A549 (cell line): ENCODE measurements at places on chromosomes 5 and 9. TPM values are rescaled to one million over a fixed set of nuclear protein-coding genes. Genes with fewer than 3 reads are reported as not detected.

Gene LCN12
- polyA plus RNA-seq, result 2.8 to 3.6 TPM (median 3.0 TPM) in 3 replicates

DNA sequence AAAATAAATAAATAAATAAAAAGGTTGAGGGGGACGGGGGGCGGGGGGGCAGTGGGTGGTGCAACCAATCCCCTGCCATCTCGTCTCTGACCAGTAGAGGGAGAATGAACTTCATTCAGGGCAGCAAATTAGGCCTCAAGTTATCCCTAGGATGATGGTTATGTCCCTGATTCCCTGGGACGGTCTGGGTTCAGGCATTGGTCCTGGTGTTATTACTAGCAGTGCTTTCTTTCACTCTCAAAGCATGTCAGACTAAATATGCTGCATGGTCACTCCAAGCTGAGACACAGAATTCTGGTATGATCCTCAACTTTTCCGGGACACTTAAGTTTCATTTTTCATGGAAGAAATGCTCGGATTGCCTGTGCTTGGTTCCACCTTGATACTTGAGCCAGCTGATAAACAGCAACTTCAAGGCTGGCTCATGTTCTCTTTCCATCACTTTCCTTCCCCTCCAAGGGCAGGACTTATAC lies 59.4 kb downstream of the DAP start:
- peak; percentile 46 for DNase-seq

- no peak for DNase-seq
These were observed 12.3 kb downstream of the TLE4 start for GRCh38 chr9:79583952-79584654.

- DNase-seq, result no peak
These were observed 4.2 kb downstream of the NIPBL start for GRCh38 chr5:36880761-36881160.

- DNase-seq, result no peak
These were observed 65.8 kb upstream of the STXBP1 start for GRCh38 chr9:127546125-127546832.

Gene SPEF2
- 1.9 to 3.2 TPM (median 2.2 TPM) in 3 replicates for polyA plus RNA-seq

DNA sequence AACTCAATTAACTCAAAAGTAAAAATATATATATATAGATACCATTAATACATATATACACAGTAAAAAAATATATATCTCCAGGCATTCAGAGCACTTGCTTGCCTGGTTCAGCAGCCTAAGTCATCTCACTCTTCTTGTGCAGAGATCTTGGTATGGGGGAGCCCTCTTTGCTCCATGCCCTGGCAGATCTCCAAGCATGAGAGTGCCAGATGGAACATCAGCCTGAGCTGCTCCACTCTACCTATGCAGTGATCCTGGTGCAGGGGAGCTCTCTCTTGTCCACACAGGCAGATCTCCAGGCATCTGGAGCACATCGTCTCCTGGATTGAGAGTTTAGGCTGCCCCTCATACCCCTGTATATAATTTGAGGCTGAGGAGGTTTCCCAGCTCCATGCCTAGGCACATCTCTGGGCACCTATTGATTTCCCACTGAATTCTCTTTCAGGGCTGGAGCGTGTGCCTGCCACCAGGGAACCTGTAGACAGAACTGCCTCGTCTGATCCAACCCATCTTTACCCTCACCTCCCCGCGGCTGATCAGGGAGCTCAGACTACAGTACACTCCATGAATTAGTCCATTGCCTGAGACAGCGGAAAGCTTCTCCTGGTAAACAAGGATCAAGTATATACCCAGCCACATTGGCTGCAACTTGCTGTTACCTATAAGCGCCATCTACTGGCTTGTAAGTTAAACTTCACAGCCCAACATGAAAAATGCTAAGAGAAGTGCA lies 342.4 kb upstream of the GRIA1 start:
- no peak for DNase-seq

DNA sequence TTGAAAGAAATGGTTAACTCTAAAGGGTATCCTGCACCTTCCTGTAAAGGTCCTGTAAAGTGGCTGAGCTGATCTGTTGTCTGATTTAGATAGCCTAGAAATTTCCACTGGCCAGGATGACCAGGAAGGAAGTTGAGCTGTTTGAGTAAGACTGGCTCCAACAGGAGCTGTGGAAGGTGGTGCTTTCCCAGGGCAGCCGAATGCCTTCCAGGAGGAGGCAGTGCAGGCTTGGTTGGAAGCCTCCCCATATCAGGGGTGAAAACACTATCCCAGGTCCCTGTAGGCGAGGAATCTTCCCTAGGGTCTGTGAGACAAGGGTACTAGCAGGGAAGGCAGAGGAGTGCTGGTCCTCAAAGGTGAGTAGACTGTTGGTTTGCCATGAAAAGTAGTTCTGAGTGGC lies 98.4 kb downstream of the LIX1 start:
- peak; percentile 33 for DNase-seq

DNA sequence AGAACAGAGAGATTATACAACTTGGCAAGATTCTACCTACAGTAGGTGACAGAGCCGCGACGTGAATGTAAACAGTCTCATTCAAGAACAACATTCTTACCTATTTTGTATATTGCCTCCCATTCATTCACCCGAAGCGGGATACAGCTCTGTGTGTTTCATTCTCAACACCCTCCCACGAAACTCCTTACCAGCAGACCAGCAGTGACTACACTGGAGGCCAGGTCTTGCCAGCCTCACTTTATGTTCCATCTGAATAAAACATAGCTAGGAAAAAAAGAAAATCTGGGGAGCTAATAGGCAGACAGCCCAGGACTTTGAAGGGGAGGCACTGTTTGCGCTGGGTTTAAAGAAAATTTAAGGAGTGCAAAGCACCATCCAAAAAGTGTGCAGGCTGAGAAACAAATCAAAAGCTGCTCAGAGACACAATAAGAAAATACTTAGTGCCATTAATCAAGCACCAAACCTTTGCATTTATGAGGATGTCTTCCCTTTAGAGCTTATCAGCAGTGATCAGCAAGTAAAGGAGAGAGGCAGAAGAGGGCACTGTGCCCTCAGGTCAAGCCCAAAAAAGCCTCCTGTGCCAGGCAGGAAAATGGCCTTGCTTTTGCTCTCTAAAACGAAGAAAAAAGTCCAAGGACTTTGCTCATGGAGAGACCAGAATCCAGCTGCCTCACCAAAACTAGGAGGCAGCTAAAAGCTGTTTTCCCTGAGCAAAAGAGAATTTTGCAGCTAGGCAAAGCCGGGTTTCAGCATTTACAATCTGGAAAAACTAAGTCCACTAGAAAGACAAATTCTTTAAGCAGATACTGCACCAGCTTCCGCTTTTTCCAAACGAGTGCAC lies 295.1 kb downstream of the BNC2 start:
- peak; percentile 45 for DNase-seq

Gene EGFL7
- polyA plus RNA-seq, result 28.9 to 34.4 TPM (median 32.3 TPM) in 3 replicates

DNA sequence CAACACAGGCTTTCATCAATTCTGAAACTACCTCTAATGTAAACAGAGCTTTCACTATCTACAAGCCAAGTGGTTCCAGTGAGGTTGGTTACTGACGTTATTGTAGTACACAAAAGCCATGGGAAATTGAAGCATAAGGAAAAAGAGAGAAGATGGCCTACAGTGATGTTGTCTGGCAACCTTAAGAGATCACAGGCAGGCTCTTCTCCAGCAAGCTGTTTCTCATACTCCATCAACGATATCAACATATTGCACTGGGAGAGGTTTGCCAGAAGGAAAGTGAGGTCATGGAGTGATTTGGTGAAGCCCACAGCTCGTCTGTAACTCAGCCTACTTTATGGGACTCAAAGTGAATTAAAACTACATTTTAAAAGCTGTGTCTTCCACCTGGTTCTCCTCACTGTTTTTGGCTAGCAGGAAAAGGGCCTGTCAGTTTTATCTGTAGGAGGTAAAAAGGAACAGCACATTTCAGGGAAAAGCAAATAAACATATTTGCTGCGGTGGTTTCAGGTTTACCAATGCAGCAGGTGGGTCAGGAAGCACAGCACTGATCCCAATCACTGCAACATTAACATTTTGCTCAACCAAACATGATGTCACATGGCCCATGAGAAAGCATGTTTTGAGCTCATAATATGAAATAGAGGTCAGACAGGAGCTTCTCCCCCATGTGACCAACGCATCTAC lies 72.9 kb downstream of the ARSB start:
- DNase-seq, result no peak

GRCh38 chr5:176625966-176626875 lies 4.1 kb downstream of the SNCB start:
- DNase-seq, result no peak

DNA sequence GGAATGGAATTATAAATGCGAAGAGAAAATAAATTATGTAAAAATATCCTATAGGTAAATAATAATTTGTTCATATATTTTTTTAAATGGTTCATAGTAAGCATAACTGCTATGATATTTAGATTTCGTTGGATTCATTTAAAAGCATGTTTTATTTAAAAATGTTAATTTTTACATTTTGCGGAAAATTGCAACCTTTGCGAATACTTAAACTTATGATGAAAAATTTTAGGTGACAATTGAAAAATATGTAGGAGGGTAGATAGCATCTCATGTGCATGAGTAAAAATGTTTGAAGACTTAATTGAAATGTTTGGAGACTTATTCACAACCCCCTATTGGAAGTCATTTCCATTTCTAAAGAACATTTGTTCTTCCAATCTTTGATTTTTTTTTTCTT lies 4.1 kb upstream of the FEM1C start:
- DNase-seq, result no peak
